ENCODE measurements at places on chromosomes 3 and 15.
A peak's percentile ranks its signal among the peaks of the same experiment; 100 is the strongest.

DNA sequence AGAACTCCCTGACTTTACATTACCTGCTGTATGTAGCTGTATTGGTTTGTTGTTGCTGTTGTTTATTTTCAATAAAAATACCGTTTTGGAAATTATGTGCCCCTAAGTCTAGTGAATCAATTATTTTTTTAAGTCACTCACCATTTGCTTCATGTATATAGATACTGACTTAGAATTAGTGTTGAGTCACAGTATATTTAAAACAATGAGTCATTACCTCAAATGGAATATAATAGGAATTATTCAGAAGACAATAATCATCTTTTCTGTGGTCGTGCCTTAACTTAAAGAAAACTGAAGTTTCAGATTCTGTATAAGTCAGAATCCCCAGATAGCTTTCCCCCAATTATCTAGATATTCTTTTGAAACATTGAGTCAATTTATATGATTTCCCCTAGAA lies 21.0 kb upstream of the ALDH1A2 start:
- peak; percentile 40 for DNase-seq

DNA sequence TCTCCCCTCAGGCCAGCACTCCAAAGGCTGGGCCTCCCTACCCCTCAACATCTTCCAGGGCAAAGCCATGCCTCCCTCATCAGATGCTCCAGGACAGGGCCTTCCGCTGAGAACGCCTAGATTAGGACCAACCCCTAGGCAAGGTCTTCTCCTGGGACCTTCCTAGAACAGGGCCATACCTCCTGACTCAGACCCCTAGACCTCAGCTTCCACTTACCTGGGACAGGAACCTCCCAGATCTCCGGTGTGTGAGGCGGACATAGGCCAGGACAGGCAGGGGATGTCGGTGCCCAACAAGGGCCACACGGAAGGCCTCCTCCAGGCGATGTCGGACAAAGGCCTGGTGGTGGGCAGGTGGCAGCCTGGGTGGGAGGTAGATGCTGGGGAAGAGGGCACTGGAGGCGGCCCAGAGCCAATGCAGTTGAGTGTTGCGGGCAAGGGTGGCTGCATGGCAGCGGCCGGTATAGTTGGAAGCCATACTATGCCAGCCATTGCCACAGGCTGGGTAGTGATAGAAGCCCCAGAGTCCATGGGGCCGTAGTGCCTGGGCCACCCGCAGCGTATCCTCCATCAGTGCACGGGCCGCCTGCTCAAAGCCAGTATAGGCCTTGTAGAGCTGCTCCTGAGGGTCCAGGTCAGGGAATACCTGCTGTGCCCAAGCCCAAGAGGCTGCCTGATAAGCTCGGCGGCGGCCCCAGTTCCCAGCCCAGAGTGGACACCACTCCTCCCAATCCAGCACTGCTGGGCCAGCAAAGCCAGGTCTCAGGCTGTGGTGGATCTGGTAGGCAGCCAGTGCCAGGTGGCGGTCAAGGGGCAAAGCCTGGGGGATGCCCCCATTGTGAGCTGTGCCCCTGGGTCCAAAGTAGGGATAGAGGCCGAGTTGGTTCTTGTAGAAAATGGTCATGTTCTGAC lies 2.5 kb upstream of the IFRD2 start:
- DNase-seq: no peak

DNA sequence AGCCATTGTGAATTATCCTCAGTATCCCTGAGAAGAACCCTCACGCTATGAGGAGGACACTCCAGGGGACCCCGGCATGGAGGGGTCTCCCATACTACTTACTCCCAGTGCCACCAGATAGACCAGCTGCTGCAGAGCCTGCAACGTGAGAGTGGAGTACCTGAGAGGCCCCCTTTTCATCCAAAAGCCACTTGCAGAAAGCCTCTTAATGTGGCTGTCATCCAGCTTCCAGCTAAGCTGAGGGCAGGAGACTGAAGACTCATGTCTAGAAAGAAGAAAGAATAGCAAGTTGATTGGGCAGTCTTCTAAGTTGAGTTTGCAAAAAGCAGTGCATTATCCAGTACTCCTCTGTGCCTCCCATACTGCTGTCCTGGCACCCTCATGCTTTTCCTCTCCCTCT lies 27.3 kb upstream of the MNS1 start:
- DNase-seq: no peak

GRCh38 chr15:88083811-88084760 lies 172.5 kb downstream of the NTRK3 start:
- DNase-seq: no peak

- DNase-seq: no peak
Measured at GRCh38 chr3:46214751-46215352, 6.7 kb upstream of the CCR1 start.

GRCh38 chr15:71333839-71334238 lies 218.6 kb downstream of the THSD4 start:
- DNase-seq: no peak

GRCh38 chr3:163175970-163176369 lies 1679.4 kb downstream of the OTOL1 start:
- DNase-seq: no peak

DNA sequence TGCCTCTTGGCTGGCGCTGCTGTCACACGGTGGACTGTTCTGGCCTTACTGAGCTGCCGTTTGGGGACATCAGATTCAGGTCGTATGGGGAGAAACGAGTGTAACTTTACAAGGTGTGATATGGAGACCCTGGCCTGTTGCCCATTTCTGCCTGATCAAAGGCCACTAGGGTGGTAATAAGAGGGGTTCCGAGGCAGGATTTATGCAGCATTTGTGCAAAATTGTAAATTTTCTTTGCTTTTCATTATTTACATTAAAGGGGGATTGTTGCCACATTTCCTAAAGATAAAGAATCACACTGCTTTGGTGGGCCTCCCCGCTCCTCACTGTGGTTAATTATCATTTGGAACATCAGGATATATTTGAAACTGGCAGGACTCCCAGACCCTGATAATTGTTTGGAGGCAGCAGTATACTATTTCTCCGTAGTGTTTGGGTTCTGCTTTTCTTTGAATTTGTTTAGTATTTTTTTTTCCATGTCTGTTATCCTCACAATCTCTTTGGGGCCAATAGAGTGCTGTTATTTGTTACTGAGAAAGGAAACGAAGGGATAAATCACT lies 891 bp downstream of the NXPE3 start:
- no peak for DNase-seq

DNA sequence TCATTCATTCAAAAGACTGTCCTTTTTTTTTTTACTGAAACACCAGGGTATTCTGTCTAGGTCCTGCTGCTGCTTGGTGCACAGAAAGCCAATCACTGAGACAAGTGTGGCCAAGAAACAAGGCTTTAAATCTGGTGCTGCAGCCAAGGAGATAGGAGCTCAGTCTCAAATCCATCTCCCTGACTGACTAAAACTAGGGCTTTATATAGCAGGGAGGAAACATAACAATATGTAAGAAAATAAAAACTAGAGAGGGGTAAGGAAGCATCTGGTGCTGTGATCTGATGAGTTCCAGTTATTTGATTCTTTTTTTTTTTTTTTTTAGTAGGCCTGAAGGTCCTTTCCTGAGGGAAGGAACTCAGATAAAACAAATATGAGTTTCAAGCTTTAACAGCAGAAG lies 139.8 kb downstream of the ATG7 start:
- DNase-seq: no peak

GRCh38 chr3:70876154-70876553 lies 563.7 kb upstream of the MDFIC2 start:
- DNase-seq: no peak

DNA sequence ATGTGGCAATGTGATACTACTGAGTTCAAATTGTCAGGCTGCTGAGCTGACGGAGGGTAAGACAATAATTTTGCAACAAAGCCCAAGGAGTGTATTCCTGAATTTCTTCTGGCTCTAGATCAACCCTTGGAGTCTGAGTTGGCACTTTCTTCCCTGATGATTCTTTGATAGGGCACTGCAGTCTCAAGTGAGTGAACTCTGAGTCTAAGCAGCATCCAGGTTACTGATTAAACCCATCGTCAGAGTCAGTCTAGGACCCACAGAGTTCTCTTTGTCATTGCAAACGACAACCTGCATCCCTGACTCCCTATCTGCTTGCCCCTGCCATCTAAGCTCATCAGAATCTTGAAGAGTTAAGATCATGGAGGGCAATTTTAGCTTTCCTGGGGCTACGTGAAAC lies 58.6 kb downstream of the MME start:
- DNase-seq: no peak

Measured in suppressor macrophage treated with lipopolysaccharide for 4 hours (primary cell).